ENCODE measurements at places on chromosomes 13 and 19.
A peak's percentile ranks its signal among the peaks of the same experiment; 100 is the strongest.

GRCh38 chr19:42290523-42291434 is 11.2 kb upstream of the PRR19 start:
- no peak overlapping the region for H3K27ac ChIP-seq
- peaks cover 36% of the 10 kb centered on the region for H3K36me3 ChIP-seq
- DNase-seq: peak; percentile 65
- H3K27me3 ChIP-seq: no peaks in the 10 kb centered on the region

DNA sequence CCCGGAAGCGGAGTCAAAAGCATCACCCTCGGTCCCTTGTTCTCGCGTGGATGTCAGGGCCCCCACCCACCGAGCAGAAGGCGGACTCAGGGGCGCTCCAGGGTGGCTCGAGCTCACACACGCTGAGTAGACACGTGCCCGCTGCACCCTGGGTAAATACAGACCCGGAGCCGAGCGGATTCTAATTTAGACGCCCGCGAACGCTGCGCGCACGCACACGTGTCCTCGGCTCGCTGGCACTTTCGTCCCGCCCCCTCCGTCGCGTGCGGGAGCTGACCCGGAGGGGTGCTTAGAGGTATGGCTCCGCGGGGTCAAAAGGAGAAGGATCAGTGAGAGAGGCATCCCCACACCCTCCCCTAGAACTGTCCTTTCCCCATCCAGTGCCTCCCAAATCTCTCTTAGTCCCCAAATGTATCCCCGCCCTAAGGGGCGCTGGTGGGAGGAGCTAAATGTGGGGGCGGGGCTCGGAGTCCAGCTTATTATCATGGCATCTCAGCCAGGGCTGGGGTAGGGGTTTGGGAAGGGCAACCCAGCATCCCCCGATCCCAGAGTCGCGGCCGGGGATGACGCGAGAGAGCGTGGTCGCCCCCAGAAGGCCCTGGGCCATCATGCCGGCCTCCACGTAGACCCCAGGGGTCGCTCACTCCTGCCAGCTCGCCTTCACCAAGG is 451 bp upstream of the ICAM5 start:
- peak overlapping the region; percentile 73 for H3K4me3 ChIP-seq
- H3K4me1 ChIP-seq: peaks cover 89% of the 10 kb centered on the region
- DNase-seq: peak; percentile 77
- H3K27ac ChIP-seq: no peak overlapping the region

DNA sequence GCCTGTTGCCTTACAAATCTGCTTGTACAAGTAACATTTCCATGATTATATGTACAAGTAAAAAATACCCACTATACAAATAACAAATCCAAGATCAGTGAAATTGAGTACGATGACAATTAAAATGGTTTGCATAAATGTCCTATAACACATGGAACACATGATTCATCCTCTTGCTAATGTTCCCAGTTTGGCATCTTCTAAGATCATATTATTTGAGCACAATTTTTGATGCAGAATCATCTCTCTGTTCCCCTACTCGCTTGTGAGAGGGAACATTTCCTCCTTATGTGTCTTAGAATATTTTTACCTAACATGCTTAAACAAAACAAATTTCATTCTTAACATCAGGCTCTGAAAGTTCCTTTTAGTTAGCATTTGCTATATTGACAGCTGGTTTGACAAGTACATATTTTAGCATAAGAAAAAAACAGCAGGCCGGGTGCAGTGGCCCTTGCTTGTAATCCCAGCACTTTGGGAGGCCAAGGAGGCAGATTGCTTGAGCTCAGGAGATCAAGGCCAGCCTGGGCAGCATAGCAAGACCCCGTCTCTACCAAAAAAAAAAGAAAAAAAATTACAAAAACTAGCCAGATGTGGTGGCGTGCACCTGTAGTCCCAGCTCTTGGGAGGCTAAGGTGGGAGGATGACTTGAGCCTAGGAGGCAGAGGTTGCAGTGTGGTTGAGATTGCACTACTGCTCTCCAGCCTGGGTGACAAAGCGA is 14.2 kb downstream of the ZNF331 start:
- H3K4me1 ChIP-seq: peaks cover 17% of the 10 kb centered on the region
- H3K27ac ChIP-seq: no peak overlapping the region
- no peak overlapping the region for H3K4me3 ChIP-seq

GRCh38 chr19:51552996-51553725 is 17.9 kb upstream of the ZNF175 start:
- DNase-seq: peak; percentile 64
- no peak overlapping the region for H3K27ac ChIP-seq
- H3K27me3 ChIP-seq: peaks cover 30% of the 10 kb centered on the region
- H3K4me1 ChIP-seq: peaks cover 43% of the 10 kb centered on the region
- H3K4me3 ChIP-seq: no peak overlapping the region

GRCh38 chr13:75360170-75360569 is 121.8 kb downstream of the TBC1D4 start:
- H3K27me3 ChIP-seq: no peaks in the 10 kb centered on the region
- no peaks in the 10 kb centered on the region for H3K36me3 ChIP-seq
- H3K4me1 ChIP-seq: peaks cover 14% of the 10 kb centered on the region
- H3K27ac ChIP-seq: no peak overlapping the region
- H3K4me3 ChIP-seq: no peak overlapping the region

- no peak overlapping the region for H3K27ac ChIP-seq
- H3K36me3 ChIP-seq: no peaks in the 10 kb centered on the region
- H3K4me1 ChIP-seq: peaks cover 14% of the 10 kb centered on the region
Observed at GRCh38 chr13:23898101-23898500, 799 bp upstream of the C1QTNF9B start.

DNA sequence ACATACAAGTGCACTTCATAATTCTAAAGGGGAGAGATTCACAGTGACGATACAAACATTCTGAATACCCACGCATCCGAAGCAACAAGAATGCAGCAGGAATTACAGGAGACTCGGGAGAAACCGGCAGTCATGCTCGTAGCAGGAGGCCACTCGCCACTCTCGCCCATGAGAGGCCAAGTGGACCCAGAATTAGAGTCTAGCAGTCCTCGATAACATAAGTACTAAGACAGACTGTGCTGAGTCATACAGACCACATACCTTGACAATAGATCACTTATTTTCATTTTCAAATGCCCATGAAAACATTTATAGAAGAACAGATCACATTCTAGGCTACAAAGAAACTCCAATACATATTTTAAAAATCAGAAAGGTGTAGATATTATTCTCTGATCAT is 299.1 kb upstream of the TSHZ3 start:
- DNase-seq: no peak
- H3K4me1 ChIP-seq: no peaks in the 10 kb centered on the region
- H3K36me3 ChIP-seq: no peaks in the 10 kb centered on the region
- H3K27ac ChIP-seq: no peak overlapping the region

- no peak overlapping the region for H3K27ac ChIP-seq
- H3K36me3 ChIP-seq: no peaks in the 10 kb centered on the region
- peak; percentile 41 for DNase-seq
- H3K4me3 ChIP-seq: no peak overlapping the region
- peaks cover 5% of the 10 kb centered on the region for H3K4me1 ChIP-seq
Observed at GRCh38 chr13:45807520-45808099, 43.9 kb downstream of the SIAH3 start.

- DNase-seq: no peak
- no peak overlapping the region for H3K27ac ChIP-seq
- H3K4me1 ChIP-seq: peaks cover 22% of the 10 kb centered on the region
- H3K36me3 ChIP-seq: peaks cover 6% of the 10 kb centered on the region
- peaks cover 38% of the 10 kb centered on the region for H3K27me3 ChIP-seq
Observed at GRCh38 chr19:16320987-16321386, 3.6 kb upstream of the KLF2 start.

DNA sequence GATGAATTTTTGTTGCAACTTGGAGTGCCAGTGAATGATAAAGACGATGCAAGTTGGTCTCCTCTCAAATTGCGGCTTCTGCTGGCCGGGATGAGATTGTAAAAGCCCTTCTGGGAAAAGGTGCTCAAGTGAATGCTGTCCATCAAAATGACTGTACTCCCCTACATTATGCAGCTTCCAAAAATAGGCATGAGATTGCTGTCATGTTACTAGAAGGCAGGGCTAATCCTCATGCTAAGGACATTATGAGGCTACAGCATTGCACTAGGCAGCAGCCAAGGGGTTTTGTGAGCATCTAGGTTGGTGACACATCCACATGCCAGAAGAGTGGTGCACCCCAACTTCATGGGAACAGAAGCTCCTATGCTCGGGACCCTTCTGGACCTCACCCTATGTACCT is 22.2 kb upstream of the KLF5 start:
- H3K36me3 ChIP-seq: no peaks in the 10 kb centered on the region
- H3K27ac ChIP-seq: no peak overlapping the region
- no peaks in the 10 kb centered on the region for H3K4me1 ChIP-seq
- H3K27me3 ChIP-seq: peaks cover 2% of the 10 kb centered on the region
- H3K4me3 ChIP-seq: no peak overlapping the region
- DNase-seq: no peak

All from activated CD8-positive, alpha-beta T cell treated with anti-CD3 and anti-CD28 coated beads, Interleukin-2, amount 10 ng/mL, durations not matched to agents 7 days and 5 days (primary cell).